ENCODE measurements at places on chromosomes 3 and 15.
A peak's percentile ranks its signal among the peaks of the same experiment; 100 is the strongest.

DNA sequence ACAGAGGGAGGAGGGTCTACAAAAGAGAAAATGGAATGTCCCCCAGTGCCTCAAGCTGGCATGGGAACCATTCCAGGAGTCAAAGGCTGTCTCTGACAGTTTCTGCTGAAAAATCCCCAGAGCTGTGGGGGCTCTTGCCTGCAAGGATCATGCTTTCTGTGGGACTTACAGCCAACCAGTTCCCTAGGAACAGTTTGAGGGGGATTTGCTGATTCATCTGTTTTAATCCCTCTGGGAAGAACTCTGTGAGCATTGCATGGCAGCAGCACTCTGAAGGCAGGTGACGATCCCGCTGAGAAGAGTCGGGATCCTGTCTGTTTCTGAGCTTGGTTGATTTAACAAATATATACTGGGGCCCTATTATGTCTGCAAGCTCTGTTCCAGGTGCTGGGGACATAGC lies 176.0 kb downstream of the SSR3 start:
- no peak for DNase-seq

DNA sequence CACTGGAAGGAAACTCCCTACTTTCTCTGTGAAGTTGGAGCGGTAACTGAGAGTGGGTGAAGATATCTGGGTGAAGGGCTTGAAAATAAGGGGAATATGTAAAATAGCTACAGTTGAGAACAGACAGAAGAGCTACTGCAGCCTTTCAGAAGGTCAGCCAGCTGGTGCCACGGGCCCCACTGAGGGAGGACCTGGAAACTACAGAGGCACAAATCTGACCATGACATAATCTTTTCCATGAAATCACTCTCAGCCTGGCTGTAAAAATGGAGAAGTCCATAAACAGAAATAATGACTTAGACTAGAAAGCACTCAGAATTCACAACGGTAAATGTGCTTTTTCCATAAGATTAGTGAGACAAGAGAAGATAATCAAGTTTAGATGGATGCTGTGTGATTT lies 46.4 kb downstream of the ST3GAL6 start:
- no peak for DNase-seq

DNA sequence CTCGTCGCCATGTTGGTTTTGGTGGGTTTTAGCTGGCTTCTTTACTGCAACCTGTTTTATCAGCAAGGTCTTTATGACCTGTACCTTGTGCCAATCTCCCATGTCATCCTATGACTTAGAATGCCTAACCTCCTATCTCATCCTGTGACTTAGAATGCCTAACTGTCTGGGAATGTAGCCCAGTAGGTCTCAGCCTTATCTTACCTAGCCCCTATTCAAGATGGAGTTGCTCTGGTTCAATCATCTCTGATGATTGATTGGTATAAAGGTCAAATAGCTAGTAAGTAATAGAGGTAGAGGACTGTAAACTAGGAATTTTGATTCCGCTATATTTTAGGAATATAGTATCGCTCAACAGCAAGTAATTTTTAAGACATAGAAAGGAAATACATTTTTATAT lies 1.3 kb upstream of the ACKR2 start:
- no peak for DNase-seq

GRCh38 chr3:674116-674515 lies 418.7 kb upstream of the CNTN6 start:
- no peak for DNase-seq

DNA sequence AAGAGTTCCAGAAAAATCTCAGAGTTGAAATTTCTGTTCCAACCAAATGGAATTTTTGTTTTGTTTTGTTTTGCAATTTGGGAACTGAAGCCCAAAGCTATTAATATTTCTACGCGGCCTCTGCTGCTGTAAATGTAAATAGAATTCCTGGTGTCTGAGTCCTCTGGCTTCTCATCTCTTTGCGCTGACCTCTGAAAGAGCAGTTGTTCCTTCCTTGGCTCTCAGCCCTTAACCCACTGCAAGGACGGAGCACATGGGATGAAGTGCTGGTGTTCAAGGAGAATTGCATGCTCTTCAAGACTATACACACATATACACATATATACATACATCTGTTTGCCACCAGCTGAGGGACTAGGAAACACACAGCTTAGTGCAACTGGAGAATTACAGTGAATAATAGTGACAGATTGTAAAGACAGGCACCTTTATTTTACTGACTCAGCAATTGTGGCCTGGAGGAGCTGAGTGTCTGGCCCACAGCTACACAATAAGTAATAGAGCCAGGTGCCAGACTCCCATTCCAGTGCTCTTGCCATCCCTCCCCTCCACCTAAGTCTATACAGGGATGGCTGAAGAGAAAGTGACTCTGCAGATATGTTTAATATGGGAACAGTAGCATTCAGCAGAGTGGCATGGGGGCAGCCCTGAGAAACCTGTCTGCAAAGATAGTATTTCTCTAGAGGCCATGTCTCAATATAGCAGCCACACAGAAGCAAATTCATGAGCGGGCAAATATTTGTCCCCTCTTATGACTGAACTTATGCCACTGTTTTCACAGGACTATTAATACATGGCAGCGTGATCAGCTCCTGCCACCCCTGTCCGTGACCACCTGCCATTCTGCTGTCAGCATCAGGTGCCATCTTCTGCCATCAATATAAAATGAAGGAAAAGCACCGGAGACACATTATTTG lies 42.3 kb downstream of the NEK10 start:
- no peak for DNase-seq

DNA sequence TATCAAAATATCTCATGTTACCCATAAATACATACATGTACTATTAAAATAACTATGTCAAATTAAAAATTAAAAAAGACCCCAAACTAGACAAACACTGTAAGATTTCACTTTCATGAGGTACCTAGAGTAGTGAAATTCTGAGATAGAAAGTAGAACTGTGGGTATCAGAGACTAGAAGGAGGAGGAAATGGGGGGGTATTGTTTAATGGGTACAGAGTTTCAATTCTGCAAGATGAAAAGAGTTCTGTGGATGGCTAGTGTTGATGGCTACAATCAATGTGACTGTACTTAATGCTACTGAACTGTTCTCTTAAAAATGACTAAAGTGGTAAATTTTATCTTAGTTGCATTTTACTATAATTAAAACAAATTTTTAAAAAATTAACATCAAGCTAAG lies 36.6 kb downstream of the RFX7 start:
- DNase-seq: no peak

- no peak for DNase-seq
These were observed 1.7 kb downstream of the SEMA3B start for GRCh38 chr3:50270422-50271224.

DNA sequence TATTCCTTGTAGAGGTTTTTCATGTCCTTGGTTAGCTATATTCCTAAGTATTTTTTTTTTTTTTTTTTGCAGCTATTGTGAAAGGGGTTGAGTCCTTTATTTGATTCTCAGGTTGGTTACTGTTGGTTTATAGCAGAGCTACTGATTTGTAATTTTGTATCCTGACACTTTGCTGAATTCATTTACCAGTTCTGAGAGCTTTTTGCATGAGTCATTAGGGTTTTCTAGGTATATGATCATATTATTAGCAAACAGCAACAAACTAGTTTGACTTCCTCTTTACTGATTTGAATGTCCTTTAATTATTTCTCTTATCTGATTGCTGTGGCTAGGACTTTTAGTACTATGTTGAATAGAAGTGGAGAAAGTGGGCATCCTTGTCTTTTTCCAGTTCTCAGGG lies 737.4 kb downstream of the ZNF385D start:
- no peak for DNase-seq

DNA sequence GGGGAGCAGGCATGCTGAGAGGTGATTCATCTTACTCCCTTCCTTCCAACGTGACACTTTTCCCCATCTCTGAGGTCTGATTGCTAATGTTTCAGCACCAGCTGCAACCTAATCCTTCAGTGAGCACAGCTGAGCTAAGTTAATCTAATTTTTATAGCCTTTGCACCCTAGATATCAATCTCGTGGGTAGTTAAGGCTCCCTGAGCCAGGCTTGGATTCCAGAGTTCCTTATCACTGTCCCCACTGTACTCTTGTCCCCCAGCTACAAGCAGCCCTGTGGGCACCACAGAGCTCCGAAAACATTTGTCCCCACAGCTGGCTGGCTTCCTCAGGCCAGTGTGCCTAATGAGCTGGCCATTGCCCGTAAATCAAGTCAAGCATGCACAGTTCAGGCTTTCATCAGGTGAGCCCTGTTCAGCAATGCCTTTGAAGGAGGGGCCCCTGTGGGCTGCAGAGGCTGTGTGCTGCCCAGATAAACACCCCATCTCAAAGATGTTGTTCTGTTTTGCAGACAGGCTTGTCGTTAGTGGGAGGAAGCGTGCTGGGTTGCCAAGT lies 376.9 kb upstream of the RASGRP1 start:
- DNase-seq: no peak

DNA sequence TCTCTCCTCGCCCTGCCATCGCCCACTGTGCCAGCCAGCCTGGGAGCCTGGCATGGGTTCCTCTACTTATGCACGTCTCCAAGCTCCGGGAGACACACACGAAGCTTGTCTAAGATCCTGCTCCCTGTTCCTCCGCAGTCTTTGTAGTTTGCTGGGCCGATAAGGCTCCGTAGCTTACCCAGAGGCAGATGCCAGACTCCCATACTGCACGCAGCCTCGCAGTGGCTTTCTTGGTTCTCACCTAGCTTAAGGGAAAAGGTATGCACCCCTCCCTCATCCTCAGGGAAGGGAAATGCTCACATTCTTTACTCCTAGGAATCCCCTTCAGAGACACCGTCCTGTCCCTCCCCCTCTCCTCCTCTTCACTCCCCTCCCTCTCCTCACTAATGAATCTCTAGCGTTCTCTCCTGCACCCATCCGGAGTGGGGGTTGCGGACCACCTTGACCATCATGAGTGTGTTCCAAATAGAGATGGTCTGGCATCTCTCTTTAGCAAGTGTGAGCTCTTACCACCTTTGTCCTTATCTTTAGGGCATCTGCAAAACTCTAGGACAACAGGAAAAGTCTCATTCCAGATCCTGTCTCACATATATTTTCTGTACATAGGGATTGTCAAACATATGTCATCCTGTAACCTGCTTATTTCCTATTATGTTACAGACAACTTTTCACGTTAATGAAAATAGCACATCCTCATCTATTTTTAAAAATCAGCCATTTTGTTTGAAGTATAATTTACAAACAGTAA lies 56.5 kb downstream of the TMEM266 start:
- no peak for DNase-seq

DNA sequence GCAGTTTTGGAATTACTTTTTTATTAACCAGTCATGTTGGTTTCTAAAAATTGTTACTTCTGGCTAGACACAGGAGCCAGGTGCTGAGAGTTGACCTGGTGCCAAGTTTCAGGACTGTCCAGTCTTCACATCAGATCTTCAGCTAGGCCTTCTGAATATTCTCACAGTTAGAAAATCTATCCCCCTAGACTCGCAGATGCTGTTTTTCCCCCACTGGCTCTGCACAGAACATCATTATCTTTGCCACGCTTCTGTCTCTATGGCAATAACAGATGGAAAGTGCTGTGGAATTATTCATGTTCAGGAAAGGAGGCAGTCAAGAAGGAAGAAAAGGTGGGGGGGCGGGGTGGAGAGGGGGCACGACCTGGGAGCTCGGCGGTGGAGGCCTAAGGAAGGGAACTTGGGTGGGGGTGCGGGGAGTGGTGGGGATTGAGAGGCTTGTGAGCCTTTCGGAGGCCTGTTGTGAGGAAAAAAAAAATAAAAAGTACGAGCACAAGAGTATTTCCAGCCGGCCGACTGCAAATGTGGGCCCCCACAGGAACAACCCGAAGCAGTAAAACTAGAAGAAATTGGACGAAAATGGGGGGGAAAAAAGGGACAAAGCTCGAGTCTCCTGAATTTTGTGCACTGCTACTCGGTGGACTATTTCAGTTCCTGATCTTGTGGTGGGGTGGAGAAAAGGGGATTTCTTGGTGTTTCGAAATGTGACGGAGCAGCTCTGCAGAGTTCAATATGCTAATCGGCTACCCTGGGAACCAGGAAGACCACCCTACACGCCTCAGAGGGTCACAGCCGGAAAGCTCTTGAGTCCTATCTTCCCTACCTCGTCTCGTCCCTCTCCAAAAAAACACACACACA lies 1.5 kb upstream of the SKIL start:
- DNase-seq: peak; percentile 34

DNA sequence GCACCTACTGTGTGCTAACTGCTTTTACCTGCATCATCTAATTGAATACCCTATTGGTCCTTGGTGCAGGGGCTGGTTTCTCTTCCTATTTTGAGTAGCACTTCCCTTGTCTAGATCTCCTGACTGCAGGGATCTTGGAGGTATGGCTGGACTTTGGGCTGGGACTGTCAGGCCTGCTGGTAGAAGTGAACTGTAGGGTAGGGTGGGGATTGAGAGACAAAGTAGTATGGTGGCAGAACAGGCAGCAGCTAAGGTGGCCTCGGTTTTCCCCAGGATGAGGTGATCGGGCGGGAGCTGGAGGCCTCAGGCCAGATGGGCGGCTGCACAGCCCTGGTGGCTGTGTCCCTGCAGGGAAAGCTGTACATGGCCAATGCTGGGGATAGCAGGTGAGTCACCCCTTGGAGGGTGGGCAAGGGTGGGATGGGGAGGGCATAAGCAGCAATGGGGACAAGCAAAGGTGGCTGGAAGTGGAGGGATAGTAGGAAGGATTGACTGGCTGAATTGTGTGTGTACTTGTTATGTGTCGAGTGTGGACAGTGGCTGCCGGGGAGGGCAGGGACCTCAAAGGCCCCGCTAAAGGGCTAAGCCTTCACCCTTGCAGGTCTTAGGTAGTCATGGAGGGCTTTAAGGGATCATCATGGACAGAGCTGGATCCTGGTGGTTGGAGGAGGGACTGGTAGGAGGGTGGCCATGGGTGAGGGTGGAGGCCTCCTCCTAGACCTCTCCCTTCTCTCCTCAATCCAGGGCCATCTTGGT lies 2.0 kb downstream of the PPM1M start:
- DNase-seq: no peak

- DNase-seq: no peak
These were observed 80.2 kb downstream of the CBLB start for GRCh38 chr3:105788593-105788992.

GRCh38 chr15:72042865-72043264 lies 75.1 kb downstream of the MYO9A start:
- no peak for DNase-seq

DNA sequence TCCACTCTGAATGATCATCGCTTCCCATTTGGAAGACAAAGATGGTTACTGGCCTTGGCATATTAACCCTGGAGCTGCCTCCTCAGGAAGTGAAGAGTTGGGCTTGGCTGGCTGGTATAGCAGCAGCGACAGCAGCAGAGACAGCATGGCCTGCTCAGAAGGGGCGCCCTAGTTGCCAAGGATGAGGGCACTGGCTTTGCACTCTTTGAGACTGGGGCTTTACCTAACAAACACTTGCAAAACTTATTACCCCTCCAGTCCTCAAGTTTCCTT lies 68.5 kb upstream of the RBP1 start:
- DNase-seq: no peak
